ENCODE measurements at places on chromosomes 12 and 14.

DNA sequence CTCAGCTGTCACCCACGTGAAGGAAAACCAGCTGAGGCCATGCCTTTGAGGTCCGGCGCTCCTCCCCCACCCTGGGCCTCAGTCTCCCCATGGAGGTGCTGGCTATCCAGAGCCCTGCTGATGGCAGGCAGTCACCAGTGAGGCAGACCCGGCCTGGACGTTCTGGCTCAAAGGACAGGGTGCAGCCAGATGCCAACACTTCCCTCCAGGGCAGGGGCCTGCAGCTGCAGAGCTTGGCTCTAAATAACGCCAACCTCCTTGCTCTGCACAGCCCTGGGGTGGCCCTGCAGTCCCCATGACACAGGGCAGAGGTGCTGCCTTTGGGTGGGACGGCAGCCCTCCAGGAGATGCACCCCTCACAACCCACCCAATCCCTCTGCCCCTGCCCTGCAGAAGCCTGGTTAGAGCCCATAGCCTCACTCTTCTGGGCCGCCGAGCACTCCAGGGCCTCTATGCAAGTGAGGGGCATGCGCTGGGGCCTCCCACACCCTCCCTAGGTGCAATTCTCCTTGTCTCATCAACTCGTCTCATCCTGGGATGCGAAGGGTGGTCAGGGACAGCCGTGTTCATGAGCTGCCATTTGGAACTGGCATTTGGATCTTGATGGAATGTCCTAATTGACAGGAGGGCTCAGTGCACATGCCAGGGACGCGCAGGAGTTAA is 30.4 kb downstream of the CCDC85C start:
- no peaks in the 10 kb centered on the region for H3K36me3 ChIP-seq
- no peaks in the 10 kb centered on the region for H3K27me3 ChIP-seq
- H3K4me3 ChIP-seq = no peak overlapping the region
- H3K4me1 ChIP-seq = peaks cover 6% of the 10 kb centered on the region
- no peak overlapping the region for H3K27ac ChIP-seq

DNA sequence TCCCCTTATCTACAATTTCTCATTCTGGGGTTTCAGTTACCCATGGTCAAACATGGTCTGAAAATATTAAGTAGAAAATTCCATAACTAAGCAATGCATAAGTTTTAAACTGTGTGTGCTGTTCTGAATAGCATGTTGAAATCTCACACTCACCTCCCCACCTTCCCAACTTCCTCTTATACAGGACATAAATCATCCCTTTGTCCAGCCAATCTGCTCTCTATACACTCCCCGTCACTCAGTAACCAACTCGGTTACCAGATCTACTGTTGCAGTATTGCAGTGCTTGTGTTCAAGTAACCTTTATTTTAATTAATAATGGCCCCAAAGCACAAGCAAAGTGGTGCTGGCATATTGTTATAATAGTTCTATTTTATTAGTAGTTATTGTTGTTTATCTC is 420.5 kb downstream of the GXYLT1 start:
- H3K27me3 ChIP-seq = no peaks in the 10 kb centered on the region
- H3K27ac ChIP-seq = no peak overlapping the region
- no peak for DNase-seq
- no peaks in the 10 kb centered on the region for H3K4me1 ChIP-seq
- no peaks in the 10 kb centered on the region for H3K36me3 ChIP-seq

DNA sequence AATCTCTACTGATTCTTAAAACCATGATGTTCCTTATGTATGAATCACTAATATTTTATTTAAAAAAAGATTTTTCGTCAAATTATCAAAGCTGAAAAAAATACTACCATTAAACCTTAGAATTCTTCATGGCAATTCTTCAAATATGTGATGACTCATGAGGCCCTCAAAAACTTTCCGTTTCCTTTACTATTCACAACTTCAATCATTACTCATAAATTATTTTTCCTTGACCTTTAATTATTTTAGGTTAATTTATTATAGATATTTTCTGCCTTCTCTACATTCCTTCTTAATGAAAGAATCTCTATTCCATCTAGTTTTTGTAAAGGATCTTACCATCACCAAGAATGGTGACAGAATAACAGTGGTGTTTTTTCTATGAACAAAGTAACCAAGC is 162.1 kb upstream of the SOX5 start:
- H3K4me3 ChIP-seq = no peak overlapping the region
- H3K36me3 ChIP-seq = no peaks in the 10 kb centered on the region
- H3K4me1 ChIP-seq = no peaks in the 10 kb centered on the region
- no peak for DNase-seq

DNA sequence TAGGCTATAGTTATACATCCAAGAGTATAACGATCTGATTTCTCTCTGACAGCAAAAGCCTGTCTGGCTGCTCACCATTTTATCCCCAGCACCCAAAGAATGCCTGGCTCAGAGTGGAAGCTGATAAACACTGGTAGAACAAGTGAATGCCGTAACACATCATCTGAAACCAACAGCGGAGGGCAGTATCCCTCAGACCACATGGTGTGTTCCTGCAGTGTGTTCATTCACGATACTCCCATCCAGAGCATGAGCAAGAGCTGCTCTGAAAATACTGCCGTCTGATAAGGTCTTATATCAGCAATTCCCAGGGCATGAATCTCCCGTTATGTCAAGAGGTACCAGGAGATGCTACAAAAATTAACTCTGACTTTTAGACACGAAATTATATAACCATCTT is 95.9 kb downstream of the TTC7B start:
- H3K36me3 ChIP-seq = no peaks in the 10 kb centered on the region
- H3K4me3 ChIP-seq = no peak overlapping the region
- no peaks in the 10 kb centered on the region for H3K27me3 ChIP-seq
- H3K4me1 ChIP-seq = no peaks in the 10 kb centered on the region
- no peak for DNase-seq
- H3K27ac ChIP-seq = no peak overlapping the region

DNA sequence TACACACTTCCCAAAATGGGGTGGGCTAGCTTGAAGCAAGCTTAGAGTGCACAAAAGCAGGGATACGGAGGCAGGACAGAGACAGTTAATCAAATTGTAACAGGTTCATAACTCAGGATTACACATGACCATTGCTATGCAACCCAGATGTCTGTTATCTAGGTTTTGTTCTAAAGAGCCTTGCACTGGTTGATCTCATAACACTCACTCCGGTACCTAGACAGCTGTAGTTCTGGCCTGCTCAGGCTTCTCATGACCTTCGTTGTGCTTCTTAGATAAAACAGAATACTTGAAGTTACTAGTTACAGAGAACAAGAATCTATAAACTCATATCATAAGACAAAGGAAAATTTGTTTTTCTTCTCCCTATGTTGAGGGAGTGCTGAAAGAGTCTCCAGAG is 983.4 kb downstream of the TMEM121 start:
- no peaks in the 10 kb centered on the region for H3K36me3 ChIP-seq
- no peak overlapping the region for H3K4me3 ChIP-seq
- no peaks in the 10 kb centered on the region for H3K27me3 ChIP-seq
- H3K27ac ChIP-seq = peak overlapping the region; percentile 90
- H3K4me1 ChIP-seq = peaks cover 73% of the 10 kb centered on the region

GRCh38 chr12:108271951-108272872 is 66.9 kb downstream of the CMKLR1 start:
- H3K27me3 ChIP-seq = no peaks in the 10 kb centered on the region
- peaks cover 33% of the 10 kb centered on the region for H3K4me1 ChIP-seq
- H3K36me3 ChIP-seq = no peaks in the 10 kb centered on the region
- no peak overlapping the region for H3K27ac ChIP-seq
- no peak overlapping the region for H3K4me3 ChIP-seq
- DNase-seq = no peak

GRCh38 chr12:94762943-94763342 is 112.6 kb upstream of the TMCC3 start:
- H3K4me3 ChIP-seq = peak overlapping the region; percentile 65
- peaks cover 20% of the 10 kb centered on the region for H3K4me1 ChIP-seq
- no peaks in the 10 kb centered on the region for H3K36me3 ChIP-seq
- peaks cover 6% of the 10 kb centered on the region for H3K27me3 ChIP-seq

DNA sequence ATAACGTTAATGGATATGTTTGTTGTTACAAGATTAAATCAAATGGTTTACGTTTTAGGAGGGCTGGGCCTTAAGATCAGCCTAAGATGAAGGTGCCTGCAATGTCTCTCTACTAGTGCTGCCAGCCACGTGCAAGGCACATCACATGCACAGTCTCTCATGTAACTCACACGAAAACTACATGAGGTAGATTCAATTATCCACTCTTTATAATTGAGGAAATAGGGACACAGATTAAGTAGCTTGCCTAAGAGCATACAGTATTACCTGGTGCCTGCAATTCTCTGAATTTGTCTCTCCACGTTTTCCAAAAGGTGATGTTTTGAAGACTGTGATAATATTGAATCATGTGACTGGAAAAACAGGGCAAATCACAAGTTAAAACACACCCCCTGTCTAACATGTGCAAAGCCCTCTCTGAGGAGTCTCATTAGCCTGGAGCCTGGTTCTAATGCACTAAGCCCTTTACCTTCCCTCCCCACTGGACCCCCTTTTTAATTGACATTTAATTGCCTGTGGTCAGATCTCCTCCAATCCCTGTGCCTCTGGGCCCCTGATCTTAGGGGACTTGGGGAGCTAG is 14.6 kb upstream of the ATP2A2 start:
- peaks cover 8% of the 10 kb centered on the region for H3K27me3 ChIP-seq
- H3K36me3 ChIP-seq = no peaks in the 10 kb centered on the region
- no peak overlapping the region for H3K4me3 ChIP-seq

- H3K4me1 ChIP-seq = peaks cover 43% of the 10 kb centered on the region
- H3K4me3 ChIP-seq = peak overlapping the region; percentile 96
- H3K27me3 ChIP-seq = no peaks in the 10 kb centered on the region
Measured at GRCh38 chr12:56725723-56726102, 614 bp upstream of the NACA start.

DNA sequence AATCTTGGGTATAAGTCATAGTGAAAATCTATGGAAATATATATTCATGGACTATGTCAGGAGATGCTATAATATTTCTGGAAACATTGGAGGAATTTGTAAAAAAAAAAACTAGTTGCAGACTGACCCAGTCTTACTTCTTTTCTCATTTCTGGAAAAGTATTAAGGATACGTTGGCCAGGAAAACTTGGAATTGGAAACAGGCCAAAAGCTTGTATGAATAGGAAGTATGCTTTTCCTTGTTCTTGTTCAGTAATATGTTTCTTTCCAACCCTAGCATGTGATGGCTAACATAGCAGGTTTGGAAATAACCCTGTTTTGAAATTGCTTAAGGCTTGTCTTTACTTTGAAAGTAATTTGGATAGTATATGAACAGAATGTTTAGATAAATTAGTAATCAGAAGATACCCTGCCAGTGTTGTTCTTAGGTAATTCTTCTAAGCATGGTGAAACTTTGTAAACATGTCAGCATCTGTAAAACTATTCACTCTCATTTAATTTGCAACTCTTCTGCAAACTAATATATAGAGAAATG is 316.2 kb downstream of the NPAS3 start:
- no peaks in the 10 kb centered on the region for H3K36me3 ChIP-seq
- H3K4me1 ChIP-seq = no peaks in the 10 kb centered on the region
- no peak overlapping the region for H3K27ac ChIP-seq
- H3K4me3 ChIP-seq = no peak overlapping the region
- H3K27me3 ChIP-seq = no peaks in the 10 kb centered on the region

- H3K36me3 ChIP-seq = no peaks in the 10 kb centered on the region
- no peaks in the 10 kb centered on the region for H3K4me1 ChIP-seq
- no peak for DNase-seq
- H3K27me3 ChIP-seq = peaks cover 31% of the 10 kb centered on the region
Measured at GRCh38 chr12:52216807-52217206, 16.2 kb upstream of the KRT7 start.

GRCh38 chr12:50929831-50930230 is 22.5 kb upstream of the HIGD1C start:
- H3K36me3 ChIP-seq = no peaks in the 10 kb centered on the region
- H3K4me1 ChIP-seq = peaks cover 24% of the 10 kb centered on the region
- no peaks in the 10 kb centered on the region for H3K27me3 ChIP-seq

DNA sequence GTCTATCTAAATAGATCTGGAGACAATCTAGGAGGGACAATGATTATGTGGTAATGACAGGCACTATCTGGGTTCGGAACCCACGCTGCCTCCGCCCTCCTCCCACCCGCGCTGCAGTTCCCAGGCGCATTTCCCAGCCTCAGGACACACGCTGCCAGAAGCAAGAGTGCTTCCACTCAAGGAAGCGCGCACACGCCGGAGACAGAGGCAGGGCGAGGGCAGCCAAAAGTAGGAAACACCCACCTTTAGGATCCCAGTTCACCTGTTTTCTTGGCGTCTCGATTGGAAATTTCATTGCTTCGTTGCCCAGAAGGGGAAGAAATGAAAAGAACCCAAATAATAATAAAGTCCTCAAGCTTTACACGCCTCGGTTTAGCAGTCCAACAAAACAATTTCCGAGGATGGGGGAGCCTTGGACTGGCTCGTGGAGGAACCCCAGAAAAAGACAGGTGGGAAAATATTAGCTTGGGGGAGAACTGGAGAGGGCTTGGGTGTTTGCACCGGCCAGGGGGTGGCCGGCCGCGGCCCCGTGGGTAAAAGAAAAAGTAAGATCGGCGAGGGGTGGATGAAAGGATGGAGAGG is 474 bp downstream of the KCNK10 start:
- H3K4me1 ChIP-seq = no peaks in the 10 kb centered on the region
- H3K27ac ChIP-seq = no peak overlapping the region
- no peaks in the 10 kb centered on the region for H3K36me3 ChIP-seq
- H3K27me3 ChIP-seq = peaks cover 30% of the 10 kb centered on the region

GRCh38 chr12:92275443-92276154 is 130.0 kb upstream of the BTG1 start:
- H3K36me3 ChIP-seq = no peaks in the 10 kb centered on the region
- H3K27ac ChIP-seq = no peak overlapping the region
- H3K4me1 ChIP-seq = no peaks in the 10 kb centered on the region

- no peak overlapping the region for H3K4me3 ChIP-seq
- no peak for DNase-seq
- H3K27ac ChIP-seq = peak overlapping the region; percentile 99
- H3K4me1 ChIP-seq = peaks cover 40% of the 10 kb centered on the region
- no peaks in the 10 kb centered on the region for H3K36me3 ChIP-seq
- H3K27me3 ChIP-seq = no peaks in the 10 kb centered on the region
Measured at GRCh38 chr14:35395283-35395682, 9.3 kb downstream of the NFKBIA start.

GRCh38 chr12:69779928-69780327 is 41.3 kb downstream of the RAB3IP start:
- no peaks in the 10 kb centered on the region for H3K4me1 ChIP-seq

GRCh38 chr14:37932481-37932880 is 275.2 kb upstream of the SSTR1 start:
- H3K4me3 ChIP-seq = no peak overlapping the region
- no peak for DNase-seq
- no peaks in the 10 kb centered on the region for H3K36me3 ChIP-seq
- peaks cover 12% of the 10 kb centered on the region for H3K27me3 ChIP-seq

- no peak overlapping the region for H3K4me3 ChIP-seq
- DNase-seq = no peak
- peaks cover 5% of the 10 kb centered on the region for H3K4me1 ChIP-seq
- peaks cover 7% of the 10 kb centered on the region for H3K27me3 ChIP-seq
Measured at GRCh38 chr12:40142001-40142744, 36.3 kb upstream of the SLC2A13 start.

- no peaks in the 10 kb centered on the region for H3K27me3 ChIP-seq
- H3K36me3 ChIP-seq = no peaks in the 10 kb centered on the region
Measured at GRCh38 chr12:53230108-53230845, 1.7 kb downstream of the RARG start.

Data from natural killer cell treated with Interleukin-12 subunit alpha and Interleukin-12 subunit beta and Interleukin-15 and Interleukin-18, amount 100 ng/mL, for 72 hours (primary cell).